ENCODE measurements at places on chromosomes 3 and 15. TPM values are rescaled to one million over a fixed set of nuclear protein-coding genes. Genes with fewer than 3 reads are reported as not detected.

DNA sequence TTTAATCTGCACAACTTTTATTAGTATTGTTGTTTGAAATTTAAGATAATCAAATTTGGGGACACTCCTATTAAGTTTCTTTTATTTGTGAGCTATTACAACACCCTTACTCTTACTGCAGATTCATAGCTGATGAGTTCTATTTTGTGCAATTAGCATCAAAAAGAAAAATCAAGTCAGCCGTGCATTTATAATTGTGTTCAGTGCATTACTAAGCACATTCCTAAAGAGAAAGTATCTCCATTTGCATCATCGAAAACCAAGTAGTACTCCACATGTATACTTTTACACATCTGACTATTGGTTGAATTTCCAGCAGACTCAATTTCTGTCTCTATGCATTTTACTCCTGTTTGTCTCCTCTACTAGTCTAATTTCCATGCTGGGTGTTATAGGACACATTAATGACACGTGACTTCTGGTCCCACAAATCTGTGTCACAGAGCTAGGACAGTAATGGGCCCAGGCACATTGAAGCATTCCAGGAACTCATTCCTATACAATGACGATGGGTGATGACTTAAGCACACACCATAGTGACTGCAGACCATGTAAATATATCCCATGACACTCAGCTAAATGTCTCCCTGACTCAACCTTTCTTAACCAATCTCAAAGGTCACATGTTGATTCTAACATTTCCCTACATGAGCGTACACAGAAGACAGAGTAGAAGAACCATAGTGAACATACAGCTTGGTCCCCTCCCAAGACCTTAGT, 477.5 kb downstream of the LPP start:
- DNase-seq: no peak

- DNase-seq: no peak
Measured at GRCh38 chr15:54089776-54090175, 111.5 kb downstream of the UNC13C start.

DNA sequence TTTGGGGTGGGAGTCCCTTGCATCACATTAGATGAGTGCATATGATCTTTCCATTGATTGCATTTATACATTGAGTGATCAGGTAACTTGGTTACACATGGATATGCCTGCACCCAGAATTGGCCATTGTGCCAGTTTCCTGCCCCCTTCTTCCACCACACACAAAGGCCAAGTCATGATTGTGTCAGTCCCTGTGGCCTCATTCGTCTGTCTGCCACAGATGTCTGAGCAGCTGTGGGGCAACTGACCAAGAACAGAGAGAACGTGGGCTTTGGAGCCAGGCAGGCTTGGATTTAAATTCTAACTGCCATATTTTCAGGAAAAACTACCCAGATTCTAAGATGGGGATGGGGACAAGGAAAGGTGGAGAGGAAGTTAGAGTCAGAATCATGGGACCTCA, 27.0 kb downstream of the CCNL1 start:
- peak; percentile 63 for DNase-seq

DNA sequence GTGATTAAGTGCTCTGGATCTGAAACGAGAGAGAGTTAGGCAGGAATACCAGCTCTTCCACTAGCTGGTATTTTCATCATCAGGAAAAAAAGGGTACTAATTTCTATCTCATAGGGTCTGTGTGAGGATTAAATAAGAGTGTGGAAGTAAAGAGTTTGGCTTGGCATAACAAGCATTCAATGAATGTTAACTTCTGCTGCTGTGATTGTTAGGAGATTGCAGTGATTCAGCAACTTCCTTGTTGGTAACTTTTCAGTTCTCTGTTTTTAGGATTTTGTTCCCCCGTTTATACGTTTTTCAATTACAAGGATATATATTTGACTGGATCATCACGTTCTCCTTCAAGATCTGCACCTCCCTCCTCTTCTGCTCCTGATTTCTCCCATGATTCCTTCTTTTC, 65.9 kb upstream of the MYO5C start:
- no peak for DNase-seq

DNA sequence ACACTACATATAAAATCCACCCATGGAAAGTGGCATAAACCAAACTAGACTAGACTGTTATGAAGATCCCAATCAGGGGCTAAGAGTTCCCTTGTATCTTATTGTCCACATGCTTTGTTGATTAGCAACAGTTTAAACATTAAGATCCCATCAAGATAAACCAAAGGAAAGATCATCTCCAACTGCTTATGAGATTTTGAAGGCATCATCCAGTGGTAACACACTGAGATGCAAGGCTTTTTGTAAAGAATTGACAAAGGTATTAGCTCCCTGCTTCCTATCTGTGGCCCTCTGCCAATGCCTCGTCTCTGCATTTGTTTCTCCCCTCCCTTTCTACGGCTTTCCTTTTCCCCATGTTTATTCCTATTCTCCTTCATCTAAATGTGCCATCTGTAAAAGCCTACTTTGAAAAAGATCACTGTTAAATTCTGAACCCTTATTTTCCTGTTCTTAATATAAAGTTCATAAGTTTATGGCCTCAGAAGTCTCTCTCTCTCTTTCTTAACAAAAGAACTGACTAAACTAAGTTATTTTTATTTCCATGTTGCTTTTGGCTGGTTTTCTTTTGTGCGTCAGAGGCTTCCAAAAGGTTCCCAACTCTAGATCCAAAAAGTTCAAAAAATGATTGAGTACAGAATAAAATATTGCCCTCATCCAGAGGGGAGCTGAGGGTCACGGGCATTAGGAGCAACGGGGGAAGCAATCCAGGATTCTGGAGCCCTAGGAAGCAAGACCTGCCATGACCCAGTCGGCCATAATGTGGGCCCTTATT, 5.5 kb downstream of the PLD1 start:
- no peak for DNase-seq

DNA sequence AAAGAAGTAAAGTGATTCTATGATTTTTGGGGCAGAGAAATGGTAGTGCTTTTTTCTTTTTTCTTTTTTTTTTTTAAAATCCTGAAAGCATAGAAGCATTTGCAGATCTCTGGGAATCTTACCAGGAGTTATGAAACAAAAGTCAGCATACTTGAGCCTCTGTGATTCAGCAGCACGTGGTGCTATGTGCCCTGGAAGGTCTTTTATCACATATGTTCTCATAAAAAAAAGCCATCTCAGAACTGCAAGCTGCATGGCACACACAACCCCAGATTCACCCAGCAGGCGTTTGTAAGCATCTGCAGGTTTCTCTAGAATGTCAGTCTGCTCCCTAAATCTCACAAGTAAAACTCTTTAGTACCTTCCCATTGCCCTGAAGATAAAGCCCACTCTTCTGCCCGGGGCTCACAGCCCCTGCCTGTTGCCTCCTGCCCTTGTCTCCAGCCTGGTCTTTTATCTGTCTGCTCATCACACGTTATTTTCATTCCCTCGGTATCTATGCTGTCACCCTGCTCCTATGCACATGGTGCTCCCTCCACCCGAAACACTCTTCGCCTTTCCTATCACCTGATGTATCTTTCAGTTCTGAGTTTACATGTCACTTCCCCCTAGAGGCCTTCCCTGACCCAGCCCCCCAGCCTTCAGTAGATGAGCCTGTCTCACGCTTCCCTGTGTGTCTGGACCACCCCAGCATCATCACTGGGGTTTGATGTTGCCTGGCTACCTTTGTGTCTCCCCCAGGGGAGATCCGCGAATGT, 72.4 kb downstream of the CHDH start:
- no peak for DNase-seq

MAP4 gene
- total RNA-seq: 191 TPM

MFN1 gene
- total RNA-seq: 48.3 TPM

IL5RA gene
- total RNA-seq: 0.69 TPM

GANC gene
- 111 TPM for total RNA-seq

DCLK3 gene
- total RNA-seq: not detected

PTH1R gene
- total RNA-seq: 14.9 TPM

All from upper lobe of right lung (tissue), 1 donor.